ENCODE measurements at places on chromosomes 3 and 15.
A peak's percentile ranks its signal among the peaks of the same experiment; 100 is the strongest.

- ATAC-seq = no peak
These were observed 50.5 kb downstream of the POMGNT2 start for GRCh38 chr3:43055393-43055792.

- no peak for ATAC-seq
These were observed 77.3 kb downstream of the CPN2 start for GRCh38 chr3:194273743-194274310.

DNA sequence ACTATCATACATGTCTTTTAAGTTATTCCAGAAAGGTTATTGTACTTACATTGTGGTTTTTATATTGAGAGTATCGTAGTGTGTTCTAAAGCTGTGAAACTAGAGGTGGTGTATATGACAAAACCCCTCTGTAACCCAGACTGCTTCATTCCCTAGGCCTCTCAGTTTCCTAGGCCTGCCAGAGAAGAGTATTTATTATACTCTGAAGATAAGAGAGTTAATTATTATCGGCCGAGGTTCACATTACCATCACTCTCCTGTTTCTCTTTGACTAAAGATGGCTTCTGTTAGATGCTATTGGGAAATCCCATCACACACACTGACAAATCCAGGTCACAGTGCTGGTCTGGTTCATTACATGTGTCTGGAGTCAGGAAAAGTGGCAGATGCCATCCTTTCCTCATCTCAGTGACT, 20.5 kb downstream of the EXOSC7 start:
- ATAC-seq = peak; percentile 79

- no peak for ATAC-seq
These were observed 70.3 kb downstream of the SCN5A start for GRCh38 chr3:38579141-38579540.

DNA sequence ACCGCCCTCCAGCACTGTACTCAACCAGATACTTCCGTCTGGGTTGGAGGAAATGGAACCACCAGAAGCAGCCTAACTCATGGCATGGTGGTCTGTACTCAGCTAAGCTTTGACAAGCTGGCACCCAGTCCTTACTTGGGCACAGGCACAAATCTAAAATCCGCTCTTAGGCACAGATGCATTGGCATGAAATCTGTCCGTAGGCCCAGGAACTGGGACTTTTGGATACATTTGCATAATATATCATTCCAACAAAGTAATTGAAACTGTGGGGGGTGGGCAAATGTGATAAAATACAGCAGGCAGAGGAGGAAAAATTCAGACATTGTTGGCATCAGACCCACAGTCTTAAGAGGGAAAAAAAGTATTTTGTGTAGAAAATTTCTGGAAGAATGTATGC, 75.4 kb downstream of the C3orf85 start:
- ATAC-seq = no peak

DNA sequence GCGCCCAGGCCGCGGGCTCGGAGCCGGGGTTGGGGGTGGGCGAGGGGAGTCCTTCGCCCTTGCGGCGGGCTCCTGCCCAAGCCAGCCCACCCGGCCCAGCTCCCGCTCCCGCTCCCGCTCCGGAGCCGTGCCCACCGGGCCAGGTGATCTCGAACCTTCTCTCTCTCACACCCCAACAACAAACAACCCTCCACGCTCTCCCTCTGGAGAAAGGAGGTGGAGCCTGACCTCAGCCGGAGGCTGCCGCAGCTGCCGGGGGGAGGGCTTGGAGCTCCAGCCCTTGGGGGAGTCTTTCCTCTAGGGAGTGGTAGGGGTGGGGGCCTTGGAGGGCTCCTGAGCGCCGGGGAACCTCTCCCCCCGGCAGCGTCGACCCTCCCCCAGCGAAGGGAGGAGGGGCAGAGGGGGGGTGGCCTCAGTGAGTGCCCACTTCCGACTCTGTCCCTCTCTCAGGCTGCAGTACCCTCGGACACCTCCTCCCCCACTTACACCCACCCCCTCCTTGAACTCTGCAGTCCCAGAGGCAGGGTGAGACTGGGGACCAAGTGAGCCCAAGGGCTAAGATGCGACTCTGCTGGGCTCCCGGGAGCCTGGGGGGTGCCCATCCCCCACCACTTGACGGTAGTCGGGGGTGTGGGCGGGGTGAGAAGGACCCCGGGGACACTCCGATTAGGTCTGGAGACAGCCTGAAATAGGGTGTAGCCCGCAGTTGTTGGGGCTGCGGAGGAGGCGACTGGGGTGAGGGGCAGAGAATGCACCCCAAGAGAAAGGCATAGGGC, 4.4 kb upstream of the BAHD1 start:
- ATAC-seq = no peak

DNA sequence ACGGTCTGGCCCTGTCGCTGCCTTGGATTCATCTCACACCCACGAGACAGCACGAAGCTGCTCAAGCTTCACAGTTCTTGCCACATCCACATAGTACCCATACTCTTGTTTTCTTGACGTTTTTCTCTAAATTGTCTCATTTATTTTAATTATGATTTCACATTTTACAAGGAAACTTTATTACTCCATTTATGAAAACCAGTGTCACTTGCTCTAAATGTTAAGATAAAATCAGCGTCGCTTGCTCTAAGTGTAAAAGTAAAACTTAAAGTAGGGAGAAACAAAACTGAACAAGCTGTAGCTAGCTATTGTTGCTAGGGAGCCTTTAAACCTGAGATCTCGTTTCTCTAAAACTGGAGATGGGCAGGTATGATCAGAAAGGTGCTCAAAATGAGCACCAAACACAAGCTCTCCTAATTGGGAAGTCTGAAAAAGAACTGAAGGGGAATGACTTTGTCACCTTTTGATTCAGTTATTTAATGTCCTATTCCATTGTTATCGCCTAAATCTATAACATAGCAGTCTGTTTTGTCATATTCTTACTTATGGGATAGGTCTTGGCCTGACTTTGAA, 680 bp downstream of the IFT122 start:
- no peak for ATAC-seq

- ATAC-seq = no peak
These were observed 5.8 kb downstream of the ISLR start for GRCh38 chr15:74179101-74179841.

DNA sequence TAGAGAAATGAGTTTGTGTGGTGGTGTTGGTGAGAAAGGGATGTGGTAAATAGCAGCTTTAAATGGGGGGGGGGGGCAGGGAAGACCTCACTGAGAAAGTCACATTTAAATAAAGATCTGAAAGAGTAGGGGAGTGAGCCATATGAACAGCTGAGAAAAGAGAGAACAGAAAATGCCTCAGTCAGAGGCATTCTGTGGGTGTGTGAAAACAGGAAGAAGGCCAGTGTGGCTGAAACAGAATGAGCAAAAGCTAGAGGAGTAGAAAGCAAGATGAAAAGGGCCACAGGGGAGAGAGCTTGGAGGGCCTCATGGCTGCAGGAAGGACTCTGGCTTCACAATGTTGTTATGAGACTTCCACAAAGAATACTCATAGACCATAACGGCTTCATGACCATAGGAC, 783.3 kb downstream of the ZPLD1 start:
- ATAC-seq = no peak

GRCh38 chr3:139120086-139121056, 75.7 kb upstream of the PRR23C start:
- ATAC-seq = no peak

Data from activated CD4-positive, CD25-positive, alpha-beta regulatory T cell treated with anti-CD3 and anti-CD28 coated beads, Interleukin-2, amount 50 U/mL, for 24 hours (primary cell).